ENCODE measurements at places on chromosomes 2 and 18.

DNA sequence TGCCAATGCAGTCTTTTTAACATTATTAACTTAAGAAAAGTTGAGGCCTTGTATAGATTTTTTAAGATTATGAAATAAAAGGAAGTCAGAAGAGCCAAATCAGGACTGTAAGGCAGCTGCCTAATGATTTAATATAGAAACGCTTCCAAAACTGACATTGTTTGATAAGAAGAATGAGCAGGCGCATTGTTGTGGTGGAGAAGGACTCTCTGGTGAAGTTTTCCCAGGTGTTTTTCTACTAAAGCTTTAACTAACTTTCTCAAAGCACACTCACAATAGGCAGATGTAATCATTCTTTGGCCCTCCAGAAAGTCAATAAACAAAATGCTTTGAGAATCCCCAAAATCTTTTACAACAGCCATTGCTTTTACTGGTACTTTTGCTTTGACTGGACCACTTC, 288.6 kb upstream of the FIGN start:
- no peak for DNase-seq

- no peak for DNase-seq
These were observed 658.7 kb downstream of the CNTNAP5 start for GRCh38 chr2:124683536-124684428.

- DNase-seq = no peak
These were observed 30.1 kb upstream of the LIPG start for GRCh38 chr18:49531678-49532153.

DNA sequence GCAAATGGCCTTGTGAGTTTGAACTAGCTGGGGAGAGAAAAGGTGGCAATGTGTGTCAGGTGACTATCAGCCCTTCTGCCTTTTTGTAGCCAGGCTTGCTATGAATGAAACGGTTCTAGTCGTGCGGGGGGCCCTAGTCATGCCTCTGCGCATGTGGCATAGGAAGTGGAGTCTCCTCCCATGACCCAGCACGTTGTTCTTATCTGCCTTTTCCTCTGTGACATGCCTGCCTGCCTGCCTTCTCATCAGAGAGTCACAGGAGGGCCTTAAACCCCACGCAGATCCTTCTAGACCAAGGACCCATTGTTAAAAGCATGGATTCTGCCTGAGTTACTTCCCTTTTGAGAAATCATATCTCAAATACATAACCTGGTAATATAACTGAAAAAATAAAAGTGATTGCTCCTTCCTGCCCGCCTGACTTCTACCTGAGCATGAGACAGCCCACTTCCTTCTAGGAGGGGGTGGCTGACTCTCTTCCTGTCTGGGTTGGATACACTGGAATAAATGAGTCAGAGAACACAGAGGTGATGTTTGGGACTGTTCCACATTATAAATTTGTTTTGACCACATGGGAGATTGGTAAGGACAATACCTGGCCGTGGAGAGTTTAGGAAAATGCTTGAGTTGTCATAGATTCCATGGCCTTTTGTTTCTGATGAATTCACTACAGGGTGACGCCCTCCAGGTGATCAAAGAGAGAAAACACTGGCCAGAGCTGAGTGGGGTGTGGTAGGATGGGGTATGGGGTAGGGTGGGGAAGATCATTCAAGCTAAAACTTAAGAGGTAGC, 49.8 kb downstream of the FBLN7 start:
- DNase-seq = no peak

GRCh38 chr2:120667981-120668380, 67.7 kb upstream of the GLI2 start:
- DNase-seq = no peak

- no peak for DNase-seq
These were observed 238.3 kb downstream of the EN1 start for GRCh38 chr2:118609138-118609537.

GRCh38 chr2:71962350-71962749, 185.3 kb downstream of the CYP26B1 start:
- DNase-seq = no peak

GRCh38 chr2:71482055-71482454, 28.7 kb downstream of the DYSF start:
- DNase-seq = no peak

- DNase-seq = no peak
These were observed 610.0 kb downstream of the KCNJ3 start for GRCh38 chr2:155308367-155309009.

DNA sequence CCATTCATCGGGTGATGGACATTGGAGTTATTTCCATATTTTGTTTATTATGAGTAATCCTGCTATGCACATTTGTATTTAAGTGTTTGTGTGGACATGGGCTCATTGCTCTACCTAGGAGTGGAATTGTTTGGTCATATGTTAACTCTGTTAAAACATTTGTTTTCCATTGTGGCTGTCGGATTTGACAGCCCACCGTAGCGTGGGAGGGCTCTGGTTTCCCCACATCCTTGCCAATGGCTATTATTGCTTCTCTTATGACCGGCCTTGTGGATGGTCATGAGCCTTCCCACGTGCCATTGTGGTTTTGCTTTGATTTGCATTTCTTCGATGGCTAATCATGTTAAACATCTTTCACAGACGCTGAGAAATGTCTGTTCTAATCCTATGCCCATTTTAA, 92.0 kb downstream of the ZNF236 start:
- DNase-seq = no peak

GRCh38 chr18:10184776-10185175, 269.7 kb upstream of the APCDD1 start:
- DNase-seq = no peak

DNA sequence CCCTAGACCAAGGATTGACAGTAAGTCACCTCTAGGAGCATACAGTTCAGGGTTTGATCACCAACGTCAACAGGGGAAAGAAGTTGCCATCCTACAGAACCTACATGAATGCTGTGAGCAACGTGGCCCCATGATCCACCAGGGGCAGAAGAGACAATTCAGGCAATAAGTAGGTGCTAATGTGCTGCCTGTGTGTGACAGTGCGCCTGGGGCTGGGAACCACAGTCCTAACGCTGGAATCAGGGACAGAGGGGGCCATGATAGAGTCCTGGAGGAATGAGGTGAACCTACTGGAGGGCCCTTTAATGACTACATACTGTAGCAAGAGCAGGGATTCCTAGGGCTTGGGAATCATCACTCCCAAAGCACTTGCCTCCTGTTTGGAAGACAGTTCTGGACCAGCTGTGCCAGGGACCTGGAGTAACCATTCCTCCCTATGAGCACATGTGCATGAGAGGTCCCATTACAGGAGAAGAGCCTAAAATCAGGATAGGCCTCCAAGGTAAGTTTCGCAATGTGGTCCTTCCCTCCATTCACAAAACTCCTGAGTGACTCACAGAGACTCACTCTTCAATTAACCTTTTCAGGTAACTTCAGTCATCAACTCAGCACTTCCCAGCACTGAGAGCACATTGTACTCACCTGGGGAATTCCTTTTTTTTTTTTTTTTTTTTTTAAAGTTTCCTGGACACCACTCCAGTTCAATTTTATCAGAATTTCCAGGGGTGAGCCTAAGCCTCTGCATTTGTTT, 214.0 kb downstream of the TMEM163 start:
- DNase-seq = no peak

GRCh38 chr2:70947556-70948184, 12.0 kb downstream of the ATP6V1B1 start:
- DNase-seq = no peak

DNA sequence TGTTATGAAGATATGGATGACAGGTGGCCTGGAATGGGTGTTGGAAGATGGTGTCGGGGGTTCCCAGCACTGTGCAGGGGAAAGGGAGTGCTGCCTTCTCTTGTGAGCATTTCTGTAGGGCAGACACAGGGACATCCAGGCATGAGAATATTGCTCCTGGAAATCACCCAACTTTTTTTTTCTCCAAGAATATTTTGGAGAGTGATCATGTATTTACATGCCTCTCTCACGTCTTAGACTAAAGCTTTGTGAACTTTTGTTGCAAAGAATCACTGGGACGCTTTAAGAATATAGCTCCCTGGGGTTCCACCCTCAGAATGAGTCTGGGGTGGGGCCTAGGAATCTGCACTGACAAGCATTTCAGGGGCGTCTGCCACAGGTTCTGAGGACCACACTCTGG, 68.7 kb downstream of the VWA3B start:
- DNase-seq = no peak

DNA sequence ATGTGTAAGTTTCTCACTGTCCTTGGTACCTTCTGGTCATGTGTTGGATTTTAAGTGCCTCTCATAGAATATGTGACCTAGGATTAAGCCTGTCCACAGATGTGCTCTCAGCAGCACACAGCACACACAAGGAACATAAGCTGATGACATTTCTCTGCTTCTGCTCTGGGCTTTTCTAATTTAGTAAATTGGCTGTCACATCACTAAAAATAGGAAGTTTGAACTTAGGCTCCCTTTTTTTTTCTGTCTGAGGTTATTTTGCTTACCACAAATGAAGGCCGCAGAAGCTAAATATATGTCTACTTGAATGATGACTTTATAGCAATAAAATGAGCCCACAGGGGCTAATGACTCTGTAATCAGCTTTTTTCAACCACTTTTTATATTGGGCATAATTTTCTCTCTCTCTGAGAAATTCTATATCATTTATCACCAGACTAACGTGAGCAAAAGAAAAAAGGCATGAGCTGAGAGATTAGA, 150.2 kb upstream of the KLHL14 start:
- no peak for DNase-seq

- no peak for DNase-seq
These were observed 63.3 kb upstream of the EFEMP1 start for GRCh38 chr2:55986700-55987440.

DNA sequence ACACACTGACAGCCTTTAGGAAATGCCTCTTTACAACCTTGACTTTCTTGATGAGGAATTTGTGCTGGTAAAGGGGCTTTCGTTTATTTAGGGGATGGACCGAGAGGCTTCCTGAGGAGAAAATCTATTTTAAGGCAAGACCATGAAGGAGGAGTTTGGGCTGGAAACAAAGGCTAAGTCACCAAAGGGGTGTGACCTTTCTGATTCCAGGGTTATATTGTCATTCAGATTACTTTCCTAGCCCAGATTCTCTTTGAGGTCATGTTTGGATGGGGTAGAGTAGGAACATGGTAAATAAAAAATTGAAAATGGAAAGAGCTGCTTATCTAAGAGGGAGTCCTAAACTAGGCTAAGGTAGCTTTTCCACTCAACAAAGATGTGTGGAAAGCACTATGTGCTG, 77.1 kb upstream of the UGP2 start:
- no peak for DNase-seq

DNA sequence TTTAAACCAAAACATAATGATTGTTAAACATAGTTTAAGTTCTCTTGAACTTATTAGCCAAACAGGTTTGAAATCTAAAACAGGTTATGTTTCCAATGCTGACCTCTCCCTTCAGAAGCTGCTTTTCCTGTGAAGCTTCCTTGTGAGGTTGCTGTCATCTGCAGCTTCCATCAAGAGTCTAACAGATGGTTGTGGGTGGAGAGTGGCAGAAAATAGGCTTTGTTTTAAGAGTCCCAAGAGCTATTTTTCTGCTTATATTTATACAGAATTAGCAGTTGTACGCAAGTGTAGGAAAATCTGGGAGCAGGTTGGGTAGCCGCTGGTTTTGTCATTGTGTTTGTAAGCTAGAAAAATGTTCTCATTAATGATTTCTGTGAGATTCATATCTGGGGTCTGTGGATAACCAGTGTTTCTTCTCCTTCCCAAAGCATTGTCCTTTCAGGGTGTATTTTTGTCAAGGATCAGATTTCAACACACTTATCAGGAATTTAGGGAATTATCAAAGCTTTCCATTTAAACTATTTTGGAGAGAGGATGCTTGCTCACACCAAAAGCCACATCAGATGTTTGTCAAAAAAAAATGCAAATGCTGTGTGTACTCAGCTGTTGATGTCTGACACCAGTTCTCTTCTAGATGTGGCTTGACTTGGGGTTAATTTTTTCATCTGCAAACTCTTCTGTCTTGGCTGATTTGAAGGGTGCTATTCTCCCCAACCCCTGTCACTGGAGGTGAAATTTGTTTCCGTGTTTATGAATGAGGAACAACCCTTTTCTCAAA, 78.1 kb upstream of the KIF5C start:
- no peak for DNase-seq

GRCh38 chr2:16722677-16723076, 57.0 kb upstream of the CYRIA start:
- no peak for DNase-seq

All from smooth muscle cell of the brain vasculature (primary cell).